ENCODE measurements at places on chromosomes 11 and 22. TPM values are rescaled to one million over a fixed set of nuclear protein-coding genes. Genes with fewer than 3 reads are reported as not detected.

Gene OR2AG1
- total RNA-seq: not detected

Gene OR4D5
- 0.46 TPM for total RNA-seq

Gene CHORDC1
- total RNA-seq: 49.0 TPM

Gene FADS3
- 85.8 TPM for total RNA-seq

Gene C11orf65
- total RNA-seq: 1.1 TPM

Gene NAALAD2
- 17.5 TPM for total RNA-seq

Gene NRXN2
- 7.0 TPM for total RNA-seq

Gene SESN3
- total RNA-seq: 37.1 TPM

Gene ARFGAP2
- total RNA-seq: 82.5 TPM

Gene MUC2
- 0.43 TPM for total RNA-seq

Gene DDI1
- total RNA-seq: not detected

Gene MOV10L1
- 1.9 TPM for total RNA-seq

Gene HBB
- total RNA-seq: 9.1 TPM

Gene RBFOX2
- 71.1 TPM for total RNA-seq

Gene OR5F1
- total RNA-seq: not detected

Gene MACROD1
- 32.2 TPM for total RNA-seq

Gene KCNK4
- total RNA-seq: not detected

Gene TPBGL
- 0.32 TPM for total RNA-seq

Gene MRGPRX3
- total RNA-seq: not detected
